ENCODE measurements at places on chromosomes 1 and 21.

DNA sequence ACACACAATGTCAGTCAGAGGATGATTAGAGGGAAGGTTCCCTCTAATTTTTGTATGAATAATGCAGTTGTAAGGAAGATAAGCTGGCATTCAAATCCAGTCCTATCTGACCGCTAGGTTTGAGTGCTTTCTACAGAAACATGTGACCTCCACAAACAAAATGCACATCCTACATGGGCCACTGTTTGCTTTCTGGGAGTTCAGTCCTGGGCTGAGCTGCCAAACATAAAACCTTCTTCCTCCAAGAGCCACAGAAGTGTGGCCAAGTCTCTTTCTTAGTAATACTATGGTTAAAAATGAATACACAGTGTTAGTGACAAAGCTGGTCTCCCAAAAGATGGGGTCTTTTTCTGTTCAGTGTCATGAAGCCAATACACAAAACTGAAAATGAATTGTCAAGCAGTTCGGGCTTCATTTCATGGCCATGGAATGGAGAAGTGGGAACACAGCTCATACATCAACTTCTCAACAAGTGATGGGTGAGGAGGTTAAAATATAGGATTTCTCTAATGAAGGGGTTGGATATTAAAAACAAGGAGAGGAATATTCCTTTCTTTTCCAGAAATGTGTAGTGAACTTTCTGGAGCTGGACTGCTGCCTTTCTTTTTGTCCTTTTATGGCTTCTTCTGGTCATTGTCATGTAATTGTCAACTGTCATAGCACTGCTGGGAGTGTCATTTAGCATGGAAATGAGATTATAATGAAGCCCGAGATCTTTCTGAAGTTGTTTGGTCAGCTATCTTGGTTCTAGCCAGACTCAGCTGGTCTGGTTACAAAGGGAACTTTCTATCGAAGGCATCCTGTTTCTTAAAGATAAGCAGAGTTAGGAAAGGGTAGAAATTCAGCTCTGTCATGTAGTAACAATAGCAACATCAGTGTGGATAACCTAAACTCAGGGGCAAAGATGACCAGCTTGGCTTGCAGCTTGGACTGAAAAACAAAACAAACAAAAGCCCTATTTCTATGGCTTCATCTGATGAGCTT, 135.1 kb downstream of the CHD1L start:
- no peak for DNase-seq

GRCh38 chr1:34265396-34265795, 88.7 kb downstream of the C1orf94 start:
- DNase-seq, result no peak

GRCh38 chr1:14082331-14082730, 382.3 kb downstream of the PRDM2 start:
- no peak for DNase-seq

- no peak for DNase-seq
Measured at GRCh38 chr21:46049890-46050667, 47.8 kb upstream of the COL6A2 start.

DNA sequence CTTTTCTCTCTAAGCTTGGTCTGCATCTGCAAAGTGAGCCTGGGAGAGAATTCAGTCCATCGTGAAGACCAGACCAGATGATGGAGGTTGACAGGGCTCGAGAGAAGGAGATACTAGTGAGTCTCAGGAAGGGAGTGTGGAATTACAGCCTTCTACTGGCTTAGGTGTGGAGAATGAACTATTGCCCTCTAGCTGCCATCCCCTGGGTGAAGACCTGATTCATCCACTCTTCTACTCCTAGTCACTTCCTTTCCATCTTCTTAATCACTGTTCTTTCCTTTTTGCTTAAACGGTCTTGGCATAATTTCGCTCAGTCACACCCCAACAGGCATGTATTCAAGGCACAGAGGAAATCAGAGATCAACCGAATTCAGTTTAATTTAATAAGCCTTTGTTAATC, 34.0 kb upstream of the HSD17B7 start:
- peak; percentile 33 for DNase-seq

- no peak for DNase-seq
Measured at GRCh38 chr1:233373226-233373625, 45.7 kb downstream of the MAP3K21 start.
